ENCODE measurements at places on chromosomes 1 and 21. TPM values are rescaled to one million over a fixed set of nuclear protein-coding genes. Genes with fewer than 3 reads are reported as not detected.

The LRRC3 gene
- under 0.01 TPM for total RNA-seq

The ESRRG gene
- not detected for total RNA-seq

The S100A5 gene
- total RNA-seq, result not detected

The GBP6 gene
- not detected for total RNA-seq

The OR2T2 gene
- total RNA-seq, result not detected

The ASCL5 gene
- total RNA-seq, result not detected

The WNT9A gene
- total RNA-seq, result 0.37 TPM

The GPR89A gene
- total RNA-seq, result 20.0 TPM

The NCAM2 gene
- total RNA-seq, result 1.8 TPM

The RIT1 gene
- 36.1 TPM for total RNA-seq

The IFI44 gene
- total RNA-seq, result 8.0 TPM

The GUCA2A gene
- total RNA-seq, result not detected

The CCDC181 gene
- total RNA-seq, result 0.14 TPM

The CHIA gene
- total RNA-seq, result not detected

The LIN28A gene
- not detected for total RNA-seq

The SPOCD1 gene
- 14.2 TPM for total RNA-seq

The SLC5A9 gene
- total RNA-seq, result not detected

The SPRR2E gene
- total RNA-seq, result not detected

The FCGR3A gene
- not detected for total RNA-seq

The SHE gene
- under 0.01 TPM for total RNA-seq

The ETV3L gene
- total RNA-seq, result not detected

The CRB1 gene
- 0.28 TPM for total RNA-seq

The CASQ2 gene
- total RNA-seq, result under 0.01 TPM

The PLEKHG5 gene
- total RNA-seq, result 7.0 TPM

The CAPN8 gene
- total RNA-seq, result under 0.01 TPM

The KCNAB2 gene
- total RNA-seq, result 3.7 TPM

The C2CD4D gene
- not detected for total RNA-seq
